Right lobe of liver (tissue), 6 donors: ENCODE measurements at places on chromosomes 2 and 18. TPM values are rescaled to one million over a fixed set of nuclear protein-coding genes. Genes with fewer than 3 reads are reported as not detected.

DNA sequence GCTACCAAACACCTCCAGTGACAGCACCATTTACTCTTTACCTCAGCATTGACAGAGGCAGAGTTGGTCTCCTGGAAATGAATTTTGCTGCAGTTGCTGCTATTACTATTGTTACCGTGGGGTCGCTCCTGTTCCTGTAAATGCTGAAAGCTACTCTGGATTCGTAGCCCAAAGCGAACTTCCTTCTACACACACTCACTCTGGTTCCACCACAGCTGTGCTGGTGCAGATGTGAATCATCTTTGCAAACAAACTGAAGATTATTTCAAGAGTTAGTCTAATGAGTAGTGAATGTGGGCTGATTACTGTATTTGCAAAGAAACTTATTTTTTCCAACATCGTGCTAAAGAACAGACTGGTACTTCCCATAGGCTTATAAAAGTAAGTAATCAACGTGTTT, 304.0 kb downstream of the LPIN1 start:
- no peaks in the 10 kb centered on the region for H3K36me3 ChIP-seq
- no peak for DNase-seq
- no peaks in the 10 kb centered on the region for H3K27me3 ChIP-seq
- H3K4me3 ChIP-seq = no peak overlapping the region
- H3K4me1 ChIP-seq = no peaks in the 10 kb centered on the region

DNA sequence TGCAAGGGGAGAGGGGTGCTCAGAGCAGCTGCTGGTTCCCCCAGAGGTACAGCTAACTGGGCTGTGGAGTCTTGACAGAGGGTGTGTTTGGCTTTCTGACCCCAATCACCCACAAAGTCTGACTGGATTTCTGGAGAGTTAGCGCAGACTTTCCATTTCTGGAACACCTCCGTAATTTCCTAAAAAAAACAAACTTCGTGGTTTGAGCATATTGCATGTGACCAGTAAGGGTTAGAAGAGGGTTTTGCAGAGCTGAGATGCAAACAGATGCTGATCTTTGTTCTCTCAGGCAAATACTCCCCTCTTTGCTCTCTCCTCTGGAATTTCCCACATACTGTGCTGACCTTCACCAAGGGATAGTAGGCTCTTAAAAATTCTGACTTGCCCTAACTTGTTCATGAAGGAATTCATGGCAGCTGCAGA, 44.5 kb upstream of the TMEM247 start:
- no peaks in the 10 kb centered on the region for H3K4me1 ChIP-seq
- H3K27ac ChIP-seq = no peak overlapping the region
- H3K27me3 ChIP-seq = no peaks in the 10 kb centered on the region

DIPK1C gene
- total RNA-seq = not detected

DNA sequence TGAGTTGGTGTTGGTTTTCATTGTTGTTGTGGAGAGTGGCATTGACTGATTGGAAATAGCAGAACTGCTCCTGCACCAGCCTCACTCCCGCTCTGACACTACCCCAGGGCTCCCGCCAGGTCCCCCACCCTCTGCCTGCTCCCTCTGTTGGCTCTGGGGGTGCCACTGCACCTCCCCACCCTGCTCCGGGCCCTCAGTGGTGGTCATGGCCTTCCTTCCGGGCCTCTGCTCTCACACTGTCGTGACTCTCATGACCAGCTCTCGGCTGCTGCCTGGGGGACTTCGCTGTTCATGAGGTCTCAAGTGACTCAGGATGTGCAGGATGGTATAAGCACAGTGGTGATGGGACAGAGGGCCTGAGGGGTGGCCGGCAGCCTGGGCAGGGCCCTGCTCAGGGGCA, 113.2 kb downstream of the MARCHF4 start:
- H3K4me3 ChIP-seq = no peak overlapping the region
- H3K36me3 ChIP-seq = no peaks in the 10 kb centered on the region
- no peaks in the 10 kb centered on the region for H3K4me1 ChIP-seq
- no peak for DNase-seq
- H3K27me3 ChIP-seq = no peaks in the 10 kb centered on the region

GPR75 gene
- 2.7 TPM for total RNA-seq

DNA sequence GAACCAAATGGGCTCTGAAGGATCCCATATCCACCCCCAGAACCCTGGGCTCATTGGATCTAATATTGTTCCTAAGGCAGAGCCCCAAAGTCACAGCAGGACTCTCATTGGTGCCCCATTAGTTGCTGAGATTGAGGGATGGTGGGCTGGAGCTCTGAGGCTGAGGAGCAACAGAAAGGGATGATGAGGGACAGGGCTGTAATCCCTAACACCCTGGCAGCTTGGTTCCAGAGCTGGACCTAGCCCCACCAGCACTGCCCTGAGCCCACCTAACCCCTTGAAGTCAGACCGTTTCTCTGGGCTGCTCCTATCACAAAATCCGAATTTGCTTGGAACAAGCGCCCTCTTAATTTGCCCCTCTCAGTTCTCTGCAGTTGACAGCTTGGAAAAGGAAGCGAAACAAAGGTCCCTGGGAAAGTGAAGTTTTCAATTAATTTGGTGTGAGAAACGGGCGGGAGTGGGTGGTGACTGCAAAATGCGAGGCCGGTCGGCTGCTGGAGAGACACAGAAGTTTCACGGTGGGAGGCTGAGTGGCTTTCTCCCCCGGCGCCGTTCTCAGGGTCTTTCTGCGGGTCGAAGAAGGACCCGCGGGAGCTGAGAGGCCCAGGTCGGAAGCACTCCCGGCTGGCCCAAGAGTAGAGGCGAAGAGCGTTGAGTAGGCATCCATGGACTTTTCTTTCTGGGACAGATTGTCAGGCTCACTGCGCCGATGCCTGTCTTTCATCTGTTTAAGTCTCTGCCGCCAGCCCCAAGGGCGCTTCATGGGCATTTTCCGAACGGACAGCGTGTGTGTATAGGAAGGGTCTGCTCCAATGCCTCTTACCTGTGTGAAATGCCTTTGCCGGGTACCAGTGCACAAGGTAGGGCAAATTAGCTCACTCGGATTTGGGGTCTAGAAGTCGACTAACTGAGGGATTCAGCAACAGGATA, 927 bp upstream of the HOXD13 start:
- no peak overlapping the region for H3K27ac ChIP-seq
- peaks cover 84% of the 10 kb centered on the region for H3K27me3 ChIP-seq
- H3K4me1 ChIP-seq = peaks cover 8% of the 10 kb centered on the region
- H3K4me3 ChIP-seq = no peak overlapping the region
- DNase-seq = no peak

DNA sequence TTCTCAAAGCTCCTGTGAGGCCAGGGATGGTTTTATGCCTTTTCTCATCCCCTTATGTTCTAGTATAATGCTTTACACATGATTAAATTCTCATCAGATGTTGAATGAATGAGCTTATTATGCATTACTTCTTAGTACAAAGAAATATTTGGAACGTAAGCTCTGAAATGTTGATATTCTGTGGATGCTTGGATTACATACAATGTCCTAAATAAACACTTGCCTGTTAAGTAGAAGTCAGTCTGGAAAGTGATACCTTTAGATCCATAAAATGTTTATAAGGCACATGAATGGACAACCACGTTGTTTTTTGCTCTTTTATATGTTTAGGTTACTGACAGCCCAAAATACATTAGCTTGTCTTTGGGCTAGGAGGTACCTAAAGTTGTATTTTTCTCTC, 248.6 kb downstream of the NEDD4L start:
- H3K36me3 ChIP-seq = no peaks in the 10 kb centered on the region
- no peak for DNase-seq
- H3K4me3 ChIP-seq = no peak overlapping the region
- no peaks in the 10 kb centered on the region for H3K27me3 ChIP-seq
- H3K27ac ChIP-seq = no peak overlapping the region

KCNG3 gene
- total RNA-seq = not detected

GRCh38 chr2:207523005-207523404, 6.8 kb upstream of the CREB1 start:
- no peaks in the 10 kb centered on the region for H3K36me3 ChIP-seq
- no peak for DNase-seq
- no peaks in the 10 kb centered on the region for H3K4me1 ChIP-seq
- H3K27ac ChIP-seq = no peak overlapping the region
- H3K27me3 ChIP-seq = no peaks in the 10 kb centered on the region
- H3K4me3 ChIP-seq = no peak overlapping the region

FBLN7 gene
- total RNA-seq = 2.8 TPM

DNA sequence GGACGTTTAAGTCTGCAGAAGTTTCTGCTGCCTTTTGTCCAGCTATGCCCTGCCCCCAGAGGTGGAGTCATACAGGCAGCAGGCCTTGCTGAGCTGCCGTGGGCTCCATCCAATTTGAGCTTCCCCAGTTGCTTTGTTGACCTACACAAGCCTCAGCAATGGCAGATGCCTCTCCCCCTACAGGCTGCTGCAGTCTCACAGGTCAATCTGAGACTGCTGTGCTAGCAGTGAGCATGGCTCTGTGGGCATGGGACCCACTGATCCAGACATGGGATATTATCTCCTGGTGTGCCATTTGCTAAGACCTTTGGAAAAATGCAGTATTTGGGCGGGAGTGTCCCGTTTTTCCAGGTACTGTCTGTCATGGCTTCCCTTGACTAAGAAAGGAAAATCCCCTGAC, 726.0 kb downstream of the ERBB4 start:
- no peaks in the 10 kb centered on the region for H3K4me1 ChIP-seq
- H3K27ac ChIP-seq = no peak overlapping the region
- no peaks in the 10 kb centered on the region for H3K36me3 ChIP-seq
- no peak for DNase-seq
- no peaks in the 10 kb centered on the region for H3K27me3 ChIP-seq
- no peak overlapping the region for H3K4me3 ChIP-seq

- H3K27me3 ChIP-seq = no peaks in the 10 kb centered on the region
- peaks cover 24% of the 10 kb centered on the region for H3K4me1 ChIP-seq
- H3K27ac ChIP-seq = no peak overlapping the region
Observed at GRCh38 chr2:112758711-112759110, 5.7 kb downstream of the CKAP2L start.

DNA sequence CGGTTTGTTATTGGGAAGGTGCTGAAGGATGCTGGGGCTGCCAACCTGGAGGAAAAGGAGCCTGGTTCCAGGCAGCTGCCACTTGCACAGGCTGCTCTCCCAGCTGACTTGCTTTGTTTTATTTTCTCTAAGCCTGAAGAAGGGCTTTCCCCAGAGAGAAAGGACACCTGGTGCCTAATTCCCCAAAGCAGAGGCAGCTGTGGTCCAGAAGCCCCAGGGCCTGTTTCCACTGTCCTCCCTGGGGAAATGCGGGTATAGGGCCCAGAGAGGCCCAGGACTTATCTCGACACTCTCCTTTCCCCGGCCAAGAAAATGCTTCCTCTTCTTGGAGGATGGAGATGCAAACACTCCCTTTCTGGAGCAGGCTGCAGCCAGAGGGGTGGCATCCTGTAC, 30.1 kb downstream of the INO80C start:
- H3K27me3 ChIP-seq = no peaks in the 10 kb centered on the region
- peaks cover 8% of the 10 kb centered on the region for H3K4me1 ChIP-seq
- no peak overlapping the region for H3K27ac ChIP-seq
- DNase-seq = no peak
- no peak overlapping the region for H3K4me3 ChIP-seq

GRCh38 chr2:37614061-37614738, 57.2 kb downstream of the CDC42EP3 start:
- H3K27me3 ChIP-seq = no peaks in the 10 kb centered on the region
- H3K27ac ChIP-seq = no peak overlapping the region
- no peak overlapping the region for H3K4me3 ChIP-seq
- no peaks in the 10 kb centered on the region for H3K4me1 ChIP-seq
- no peaks in the 10 kb centered on the region for H3K36me3 ChIP-seq

ANO7 gene
- 0.81 TPM for total RNA-seq

REG3G gene
- total RNA-seq = not detected

UPP2 gene
- 28.8 TPM for total RNA-seq
